Activated naive CD8-positive, alpha-beta T cell treated with anti-CD3 and anti-CD28 coated beads, Interleukin-2, amount 10 ng/mL, durations not matched to agents 7 days and 5 days (primary cell): ENCODE measurements at places on chromosomes 12 and 14. TPM values are rescaled to one million over a fixed set of nuclear protein-coding genes. Genes with fewer than 3 reads are reported as not detected.
A peak's percentile ranks its signal among the peaks of the same experiment; 100 is the strongest.

DNA sequence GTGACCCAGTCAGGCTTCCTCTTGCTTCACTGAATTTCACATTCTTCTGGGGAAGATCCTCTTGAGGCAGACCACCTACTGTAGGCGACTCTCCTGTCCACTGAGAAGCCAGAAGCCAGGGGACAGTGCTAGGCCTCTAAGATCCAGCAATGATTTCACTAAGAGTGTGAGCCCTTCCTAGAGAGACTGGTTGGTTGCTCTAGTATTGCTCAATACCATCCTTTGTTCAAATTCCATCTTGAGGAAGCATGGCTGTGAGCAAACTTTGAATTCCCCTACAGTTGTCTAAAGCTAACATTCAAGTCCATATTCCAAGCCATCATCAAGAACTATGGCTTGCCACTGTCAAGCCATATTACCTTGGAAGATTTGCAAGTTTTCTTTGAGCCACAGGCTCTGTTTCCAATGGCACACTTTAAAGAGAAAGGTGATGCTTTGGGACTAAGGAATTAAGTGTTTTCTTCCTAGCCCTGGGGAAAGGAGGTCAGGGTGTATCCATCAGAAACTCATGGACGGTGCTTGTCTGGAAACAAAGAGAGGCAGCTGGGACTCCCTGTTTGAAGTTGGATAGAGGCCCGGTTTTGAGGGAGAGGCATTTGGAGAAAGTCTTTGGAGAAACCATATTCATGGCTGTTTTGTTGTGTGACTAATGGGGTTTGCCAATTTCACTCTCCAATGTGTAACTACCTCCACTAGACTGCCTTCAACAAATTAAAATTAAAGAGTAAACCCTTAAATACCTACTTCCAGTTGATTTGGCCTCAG is 1217.9 kb downstream of the VRK1 start:
- peaks cover 62% of the 10 kb centered on the region for H3K4me1 ChIP-seq
- DNase-seq = no peak
- H3K27me3 ChIP-seq = no peaks in the 10 kb centered on the region
- peak overlapping the region; percentile 27 for H3K27ac ChIP-seq

DNA sequence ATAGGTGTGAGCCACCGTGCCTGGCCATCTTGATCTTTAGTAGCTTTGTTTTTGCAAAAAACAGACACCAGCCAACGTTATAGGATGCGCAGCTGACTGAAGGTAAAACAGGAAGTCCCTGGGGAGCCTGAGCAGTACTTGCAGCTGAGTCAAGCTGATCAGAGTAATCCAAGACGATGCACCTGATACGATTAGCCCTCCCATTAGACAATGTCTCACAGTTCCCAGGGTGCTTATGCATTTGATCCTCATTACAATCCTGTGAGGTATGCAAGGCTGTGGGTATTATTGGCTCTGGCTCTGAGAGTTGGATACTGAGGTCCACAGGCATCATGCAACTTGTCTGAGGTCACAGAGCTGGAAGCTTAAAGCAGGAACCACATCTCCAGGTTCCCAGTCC is 8.1 kb downstream of the KRT18 start:
- DNase-seq = no peak
- H3K27ac ChIP-seq = no peak overlapping the region
- no peak overlapping the region for H3K4me3 ChIP-seq
- H3K27me3 ChIP-seq = no peaks in the 10 kb centered on the region
- H3K36me3 ChIP-seq = no peaks in the 10 kb centered on the region
- peaks cover 2% of the 10 kb centered on the region for H3K4me1 ChIP-seq

DNA sequence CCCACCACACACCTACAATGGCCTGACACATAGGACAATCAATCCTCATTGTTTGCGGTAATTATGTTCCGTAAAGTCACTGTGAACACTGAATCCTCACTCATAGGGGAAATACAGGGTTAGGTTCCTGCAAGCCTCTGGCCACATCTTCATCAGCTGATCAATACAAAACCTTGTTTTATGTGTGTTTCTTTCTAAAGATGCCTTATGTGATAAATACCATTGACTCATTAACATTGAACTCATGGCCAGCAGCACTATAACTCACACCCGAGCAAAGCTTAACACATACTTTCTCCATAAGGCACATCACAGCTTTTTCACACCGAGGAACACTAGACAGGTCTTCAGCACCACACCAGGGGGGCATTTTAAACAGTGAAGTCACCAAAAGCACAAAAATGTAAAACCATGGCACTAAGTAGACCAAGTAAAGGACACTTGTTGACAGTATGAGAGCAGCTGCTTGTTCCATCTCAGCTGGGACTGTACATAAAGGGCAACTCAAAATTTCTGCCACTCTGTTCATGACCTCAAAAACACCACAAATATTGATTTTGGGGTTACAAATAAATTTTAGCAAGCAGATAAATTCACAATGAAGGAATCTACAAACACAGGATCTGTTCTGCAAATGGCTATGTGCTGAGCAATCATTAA is 60.5 kb downstream of the ESR2 start:
- peak overlapping the region; percentile 39 for H3K27ac ChIP-seq
- H3K27me3 ChIP-seq = peaks cover 5% of the 10 kb centered on the region
- no peak overlapping the region for H3K4me3 ChIP-seq
- no peak for DNase-seq
- H3K4me1 ChIP-seq = no peaks in the 10 kb centered on the region
- H3K36me3 ChIP-seq = peaks cover 11% of the 10 kb centered on the region

- peak overlapping the region; percentile 6 for H3K27ac ChIP-seq
- H3K4me1 ChIP-seq = peaks cover 30% of the 10 kb centered on the region
- no peak overlapping the region for H3K4me3 ChIP-seq
- H3K27me3 ChIP-seq = no peaks in the 10 kb centered on the region
These were observed 103.6 kb upstream of the CCND2 start for GRCh38 chr12:4169959-4170358.

DNA sequence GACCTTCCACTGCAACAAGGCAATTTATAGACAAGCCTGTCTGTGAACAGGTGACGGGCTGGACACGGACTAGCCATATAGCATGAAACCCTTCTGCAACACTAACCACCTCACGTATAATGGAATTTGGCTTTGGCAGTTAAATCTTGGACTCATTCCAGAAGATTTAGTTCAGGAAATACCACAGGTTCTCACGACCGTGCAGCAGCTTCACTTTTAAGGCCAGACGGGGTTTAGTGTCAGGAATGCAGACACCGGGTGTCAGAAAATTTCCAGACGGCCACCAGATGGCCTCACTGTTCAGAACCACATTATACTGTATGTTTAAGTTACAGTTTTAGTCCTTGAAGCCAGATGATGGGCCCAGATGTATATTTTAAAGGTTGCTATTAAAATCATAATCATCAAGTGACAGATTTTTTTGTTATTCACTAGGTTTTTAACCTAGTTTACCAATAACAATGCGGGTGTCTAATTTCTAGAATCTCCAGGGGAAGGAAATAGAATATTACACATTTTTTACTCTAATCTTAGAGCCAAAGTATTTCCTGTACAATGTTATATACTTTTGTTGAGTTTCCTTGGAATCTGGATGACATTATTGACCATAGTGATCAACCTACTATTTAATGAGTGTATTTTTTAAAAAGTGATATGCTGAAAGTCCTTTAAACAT is 90.5 kb upstream of the TMPO start:
- DNase-seq = peak; percentile 43
- no peak overlapping the region for H3K27ac ChIP-seq
- H3K4me3 ChIP-seq = no peak overlapping the region
- H3K4me1 ChIP-seq = no peaks in the 10 kb centered on the region
- no peaks in the 10 kb centered on the region for H3K27me3 ChIP-seq

- peaks cover 22% of the 10 kb centered on the region for H3K27me3 ChIP-seq
- H3K4me3 ChIP-seq = no peak overlapping the region
- no peaks in the 10 kb centered on the region for H3K36me3 ChIP-seq
- H3K27ac ChIP-seq = no peak overlapping the region
- H3K4me1 ChIP-seq = no peaks in the 10 kb centered on the region
These were observed 180.6 kb upstream of the CAND1 start for GRCh38 chr12:67088401-67089118.

GRCh38 chr14:100669011-100669412 is 57.7 kb upstream of the DLK1 start:
- peaks cover 41% of the 10 kb centered on the region for H3K27me3 ChIP-seq
- H3K4me3 ChIP-seq = no peak overlapping the region
- no peaks in the 10 kb centered on the region for H3K36me3 ChIP-seq
- H3K4me1 ChIP-seq = no peaks in the 10 kb centered on the region
- no peak for DNase-seq

DNA sequence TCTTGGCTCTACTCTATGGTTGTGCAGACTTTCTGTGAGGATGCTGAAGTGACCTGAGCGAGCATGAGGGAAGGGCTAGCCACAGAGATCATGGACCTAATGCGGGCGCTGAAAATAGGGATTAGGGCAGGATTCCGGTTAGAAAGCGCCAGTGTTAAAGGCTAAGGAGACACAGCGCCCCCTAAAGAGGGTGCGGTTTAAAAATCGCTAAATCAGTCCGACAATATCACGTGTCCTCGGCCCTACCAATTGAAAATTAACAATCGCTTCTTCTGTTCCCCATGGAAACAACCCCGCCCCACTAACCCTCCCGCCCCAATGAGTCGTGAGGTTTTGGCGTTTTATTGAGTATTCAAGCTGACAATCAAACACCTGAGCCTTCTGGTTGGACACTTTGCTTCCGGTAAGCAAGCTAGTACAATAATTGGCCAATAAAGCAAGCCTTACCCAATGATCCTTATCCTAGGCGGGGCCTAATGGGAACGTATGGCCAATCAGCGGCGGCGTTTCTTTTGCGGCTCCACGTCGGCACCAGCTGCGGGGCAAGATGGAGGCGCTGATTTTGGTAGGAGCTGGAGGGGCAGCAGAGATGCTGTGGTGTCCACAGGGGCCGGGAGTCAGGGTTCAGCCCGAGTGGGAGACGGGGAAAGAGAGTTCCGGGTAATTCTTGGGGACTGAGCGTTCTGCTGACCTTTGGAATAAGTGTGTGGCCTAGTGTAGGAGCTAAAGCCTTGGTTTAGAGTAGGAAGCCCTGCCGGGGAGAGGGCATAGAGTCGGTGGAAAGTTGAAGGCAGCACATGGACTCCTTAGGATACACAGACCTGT is at the start of gene COPZ1:
Gene COPZ1, plus strand, starts transcription at position 515 of the 825 bp plus-strand sequence. Its CDS starts 33 bp downstream, at position 548.
- H3K27me3 ChIP-seq = no peaks in the 10 kb centered on the region
- H3K4me1 ChIP-seq = peaks cover 24% of the 10 kb centered on the region
- no peaks in the 10 kb centered on the region for H3K36me3 ChIP-seq
- H3K27ac ChIP-seq = peak within 1 kb of the TSS; percentile 87
- peak; percentile 88 for DNase-seq

SLC10A1 gene
- total RNA-seq = not detected

DNA sequence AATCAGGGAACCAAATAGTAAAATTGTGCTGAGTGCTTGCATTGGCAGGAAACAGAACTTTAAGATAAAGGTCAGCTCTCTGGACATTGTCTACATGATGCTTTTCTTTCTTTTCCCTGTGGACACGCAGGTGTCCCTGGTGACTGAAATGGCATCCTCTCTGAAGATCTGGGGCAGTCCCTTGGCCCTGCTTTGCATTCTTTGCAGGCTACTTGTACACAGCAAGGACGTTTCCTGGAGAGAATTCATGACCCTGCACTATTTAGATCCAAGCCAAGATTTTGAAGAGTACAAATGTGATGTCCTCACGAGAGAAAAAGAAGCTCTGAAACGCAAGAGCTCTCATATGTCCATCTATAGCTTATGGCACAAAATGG is 11.3 kb upstream of the EDDM3A start:
- no peak for DNase-seq
- H3K4me1 ChIP-seq = no peaks in the 10 kb centered on the region
- no peak overlapping the region for H3K27ac ChIP-seq
- H3K36me3 ChIP-seq = no peaks in the 10 kb centered on the region

CLEC2B gene
- 89.7 TPM for total RNA-seq
